Neural progenitor cell (in vitro differentiated cells): ENCODE measurements at places on chromosomes 3 and 15.

DNA sequence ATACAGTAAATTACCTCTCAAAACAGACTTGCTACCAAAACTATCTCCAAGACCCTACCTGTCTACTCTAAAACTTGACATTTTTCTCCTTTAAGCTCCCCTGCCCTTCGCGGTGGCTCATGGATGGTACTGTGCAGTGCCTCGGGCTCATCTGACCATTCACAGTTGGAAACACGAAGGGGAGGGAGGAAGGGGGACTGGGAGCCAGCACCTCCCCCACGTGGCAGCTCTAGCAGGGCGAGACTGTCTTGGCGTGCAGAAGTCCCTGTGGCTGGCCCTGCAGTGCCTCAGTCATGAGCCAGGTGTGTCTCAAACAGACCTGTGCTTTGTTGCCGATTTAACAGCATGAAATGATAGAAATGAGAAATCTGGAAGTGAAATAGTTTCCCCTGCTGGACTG, 372.0 kb downstream of the GABRG3 start:
- DNase-seq = peak; percentile 50

- DNase-seq = no peak
Observed at GRCh38 chr3:193857996-193858395, 265.0 kb downstream of the OPA1 start.

GRCh38 chr15:73325191-73325861, 43.4 kb downstream of the HCN4 start:
- DNase-seq = no peak

GRCh38 chr3:138774529-138775253, 60.0 kb downstream of the PIK3CB start:
- DNase-seq = no peak

- DNase-seq = no peak
Observed at GRCh38 chr3:87250009-87250408, 22.9 kb downstream of the CHMP2B start.

- no peak for DNase-seq
Observed at GRCh38 chr3:193851428-193851847, 258.4 kb downstream of the OPA1 start.

DNA sequence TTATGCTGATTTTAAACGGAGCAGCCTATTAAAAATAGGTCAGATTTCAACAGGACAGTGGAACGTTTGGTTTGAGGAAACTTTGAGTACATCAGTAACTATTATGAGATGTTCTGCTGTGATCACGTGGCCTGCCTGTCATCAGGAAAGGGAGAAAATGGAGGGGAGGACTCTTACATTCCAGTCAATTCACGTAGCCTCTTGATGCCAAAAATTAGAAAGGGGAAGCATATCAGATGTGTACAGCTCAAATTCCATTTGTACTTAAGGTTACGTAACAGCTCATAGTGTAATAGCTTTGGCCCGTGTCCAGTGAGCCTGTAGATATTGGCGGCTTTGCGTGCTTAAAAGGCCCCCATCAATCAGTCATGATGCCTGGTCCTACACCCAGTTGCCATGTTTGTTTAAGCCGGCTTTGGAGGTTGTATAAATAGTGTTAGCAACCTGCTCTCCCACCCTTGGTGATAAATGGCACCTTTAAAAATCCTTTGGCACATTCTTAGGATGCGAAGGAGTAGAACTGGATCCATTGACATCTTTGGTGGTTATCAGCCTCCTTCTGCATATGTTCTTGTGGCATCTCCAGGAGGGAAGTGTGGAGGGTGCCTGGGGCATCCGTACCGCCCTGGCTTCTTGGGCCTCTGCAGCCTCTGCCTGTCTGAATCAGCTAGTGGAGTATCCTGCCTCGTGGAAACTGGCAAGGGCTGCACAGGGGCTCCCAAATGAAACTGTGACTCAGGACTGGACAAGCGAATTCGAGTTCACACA, 163.9 kb downstream of the THSD4 start:
- no peak for DNase-seq

GRCh38 chr3:141663993-141664392, 74.1 kb upstream of the RNF7 start:
- DNase-seq = peak; percentile 16

DNA sequence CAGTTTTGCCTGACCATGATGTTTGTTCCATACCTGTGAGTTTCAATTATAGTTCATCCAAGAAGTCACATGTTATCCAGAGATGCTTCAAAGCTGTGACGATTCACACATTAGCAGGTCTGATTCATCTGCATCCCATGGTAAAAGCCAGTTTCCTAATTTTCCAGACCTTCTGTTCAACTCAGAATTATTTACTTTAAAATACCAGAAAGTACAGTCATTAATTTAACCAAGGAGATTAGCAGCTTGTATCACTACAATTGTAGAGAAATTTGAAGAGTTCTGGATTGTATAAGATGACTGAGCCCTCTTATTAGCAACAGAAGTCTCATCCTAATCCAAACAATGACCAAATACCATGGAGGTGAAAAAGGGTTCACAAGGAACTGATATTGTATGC, 76.1 kb upstream of the THBS1 start:
- no peak for DNase-seq
